ENCODE measurements at places on chromosomes 11 and 22.

GRCh38 chr11:405954-406795, 8.6 kb downstream of the SIGIRR start:
- H3K4me3 ChIP-seq: peak overlapping the region; percentile 53
- no peak overlapping the region for H3K27ac ChIP-seq
- no peak for DNase-seq

DNA sequence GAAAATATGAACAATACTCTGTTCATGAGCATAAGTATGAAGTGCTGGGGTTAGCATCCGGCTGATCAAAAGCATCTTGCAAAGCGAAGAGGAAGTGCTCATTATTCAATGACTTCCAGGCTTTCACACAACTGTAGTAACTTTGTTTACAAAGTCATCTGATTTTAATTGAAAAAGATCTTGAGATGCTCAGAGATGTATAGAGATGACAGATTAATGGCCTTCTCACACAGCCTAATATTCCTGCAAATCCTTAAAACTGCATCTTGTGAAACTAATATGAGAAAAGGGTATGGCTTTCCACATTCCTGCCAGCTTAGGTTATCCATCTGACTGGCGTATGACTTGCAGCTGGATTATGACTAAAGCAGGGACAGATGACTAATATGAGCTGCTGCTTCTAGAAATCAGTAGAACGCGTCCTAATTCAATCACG, 125.4 kb downstream of the CASP12 start:
- DNase-seq: peak; percentile 81
- peak overlapping the region; percentile 33 for H3K27ac ChIP-seq

GRCh38 chr22:17960695-17961445, 63.5 kb downstream of the MICAL3 start:
- no peak overlapping the region for H3K4me3 ChIP-seq
- no peaks in the 10 kb centered on the region for H3K27me3 ChIP-seq
- no peak overlapping the region for H3K27ac ChIP-seq
- H3K36me3 ChIP-seq: no peaks in the 10 kb centered on the region
- peaks cover 35% of the 10 kb centered on the region for H3K4me1 ChIP-seq

DNA sequence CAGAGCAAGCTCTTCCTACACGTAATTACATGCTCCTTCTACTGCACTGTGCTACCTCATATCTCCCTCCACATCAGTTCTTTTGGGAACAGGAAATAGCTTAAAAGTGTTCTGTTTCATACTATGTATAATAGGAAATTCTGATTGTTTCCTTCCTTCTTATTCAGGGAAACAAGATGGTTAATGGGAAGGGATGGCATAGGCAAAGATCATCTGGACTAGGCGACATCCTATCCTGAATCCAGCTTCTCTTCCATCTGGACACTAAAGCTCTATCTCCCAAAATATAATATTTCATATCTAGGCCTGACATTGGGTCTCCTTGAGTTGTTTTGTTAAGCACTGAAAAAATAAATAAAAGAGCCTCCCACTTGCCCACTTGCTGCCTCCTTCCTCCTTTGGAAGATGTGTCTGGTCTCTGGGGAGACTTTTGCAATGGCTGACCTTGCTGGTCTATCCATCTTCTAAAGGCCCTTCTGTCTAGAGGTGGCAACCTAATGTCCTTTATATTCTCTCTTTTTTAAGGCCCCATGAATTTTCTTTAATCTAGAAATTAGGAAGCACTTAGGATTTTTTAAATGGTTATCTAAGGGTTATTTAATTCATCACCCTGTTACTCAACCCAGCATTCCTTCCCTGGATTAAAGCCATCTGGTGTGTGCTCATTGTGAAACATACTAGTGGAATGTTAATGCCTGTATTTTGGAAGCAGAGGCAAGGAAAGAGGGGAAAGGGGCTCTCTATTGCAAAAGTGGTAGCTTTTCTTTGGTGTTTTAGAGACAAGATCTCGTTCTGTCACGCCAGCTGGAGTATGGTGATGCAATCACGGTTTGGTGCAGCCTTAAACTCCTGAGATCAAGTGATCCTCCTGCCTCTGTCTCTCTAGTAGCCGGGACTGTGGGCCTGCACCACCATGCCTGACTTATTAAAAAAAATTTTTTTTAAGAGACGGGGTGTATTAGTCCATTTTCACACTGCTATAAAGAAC, 20.6 kb downstream of the CLMP start:
- H3K4me1 ChIP-seq: peaks cover 13% of the 10 kb centered on the region
- no peak overlapping the region for H3K4me3 ChIP-seq
- H3K36me3 ChIP-seq: no peaks in the 10 kb centered on the region
- no peak overlapping the region for H3K27ac ChIP-seq
- H3K27me3 ChIP-seq: no peaks in the 10 kb centered on the region

DNA sequence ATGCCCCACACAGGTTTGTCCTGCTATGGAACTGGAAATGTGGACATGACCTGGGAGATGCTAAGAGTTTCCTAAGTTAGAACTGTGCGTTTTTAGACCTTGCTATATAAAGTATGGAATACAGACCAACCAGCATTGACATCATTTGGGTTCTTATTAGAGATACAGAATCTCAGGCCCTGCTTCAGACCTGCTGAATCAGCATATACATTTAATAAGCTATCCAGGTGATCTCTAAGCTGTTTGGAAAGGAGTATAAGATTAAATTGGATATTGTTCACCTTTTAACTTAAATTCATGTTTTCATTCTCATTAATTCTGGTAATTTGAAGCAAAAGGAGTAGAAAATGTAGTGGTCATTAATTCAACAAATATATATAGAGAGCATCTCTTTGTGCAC, 6.9 kb upstream of the CNTF start:
- no peak for DNase-seq

DNA sequence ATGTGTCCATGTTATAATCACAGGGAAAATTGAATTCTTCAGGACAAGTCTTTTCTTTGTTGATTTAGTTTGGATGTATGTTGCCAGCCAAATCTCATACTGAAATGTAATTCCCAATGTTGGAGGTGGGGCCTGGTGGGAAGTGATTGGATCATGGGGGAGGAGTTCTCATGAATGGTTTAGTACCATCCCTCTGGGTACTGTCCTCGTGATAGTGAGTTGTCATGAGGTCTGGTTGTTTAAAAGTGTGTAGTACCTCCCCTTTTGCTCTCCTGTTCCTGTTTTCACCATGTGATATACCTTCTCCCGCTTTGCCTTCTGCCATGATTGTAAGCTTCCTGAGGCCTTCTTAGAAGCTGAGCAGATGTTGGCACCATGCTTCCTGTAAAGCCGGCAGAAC, 100.3 kb downstream of the CCDC81 start:
- H3K27me3 ChIP-seq: no peaks in the 10 kb centered on the region
- no peak for DNase-seq
- no peak overlapping the region for H3K4me3 ChIP-seq
